T-helper 2 cell (primary cell): ENCODE measurements at places on chromosomes 4 and X.

DNA sequence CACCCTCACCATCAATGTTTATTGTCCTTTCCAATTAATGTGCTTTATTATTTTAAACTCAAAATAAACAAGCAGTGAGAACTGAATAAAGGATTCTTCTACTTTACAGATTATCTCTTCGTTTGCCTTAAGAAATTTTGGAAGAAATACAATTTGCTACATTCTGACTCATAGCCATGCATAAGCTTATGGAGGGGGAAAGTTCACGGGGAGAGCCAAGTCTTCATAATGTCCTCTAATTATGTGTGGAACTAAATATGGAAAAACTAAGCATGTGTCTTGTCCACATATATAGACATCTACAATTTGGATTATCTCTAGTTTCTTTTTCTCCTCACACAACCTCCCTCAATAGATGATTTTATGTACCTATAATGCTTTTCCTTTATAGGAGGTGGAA lies 17.5 kb downstream of the CXCL13 start:
- DNase-seq = no peak

- no peak for DNase-seq
Measured at GRCh38 chr4:133464311-133464710, 315.2 kb downstream of the PCDH10 start.

- no peak for DNase-seq
Measured at GRCh38 chr4:26201120-26201519, 119.7 kb upstream of the RBPJ start.

- no peak for DNase-seq
Measured at GRCh38 chr4:47718696-47719095, 119.2 kb downstream of the CORIN start.

DNA sequence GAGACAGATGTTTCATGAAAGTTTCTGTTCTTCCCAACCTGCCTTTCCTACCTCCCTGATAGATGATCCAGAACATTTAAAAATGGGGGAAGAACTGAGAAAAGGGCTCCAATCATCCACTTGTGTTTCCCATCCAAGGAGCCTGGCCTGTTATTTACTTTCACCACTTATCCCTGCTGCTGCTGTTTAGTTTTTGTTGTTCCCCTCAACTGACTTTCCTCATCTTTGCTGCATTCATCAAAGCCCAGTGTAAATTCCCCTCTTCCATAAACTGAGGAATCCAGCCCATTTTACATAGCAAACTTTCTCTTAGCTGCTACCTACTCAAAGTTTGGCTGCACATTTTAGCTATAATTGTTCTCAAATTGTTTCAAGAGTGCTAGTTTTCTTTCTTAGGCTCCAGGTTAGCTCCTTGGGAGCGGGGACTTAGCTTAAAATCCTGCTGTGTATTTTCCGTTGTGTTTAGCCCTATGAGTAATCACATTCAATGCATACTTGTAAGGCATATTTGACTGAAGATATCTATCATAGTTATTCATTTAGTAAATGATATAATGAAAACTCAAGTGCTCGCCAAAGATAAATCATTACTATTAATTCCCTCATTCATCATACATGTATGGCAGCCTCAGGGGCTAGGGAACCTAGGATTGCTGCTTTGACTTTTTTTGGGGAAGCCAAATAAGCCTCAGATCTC lies 1.4 kb upstream of the PTPN13 start:
- DNase-seq = no peak

GRCh38 chrX:48714573-48714972 lies 18.0 kb downstream of the SUV39H1 start:
- DNase-seq = no peak

DNA sequence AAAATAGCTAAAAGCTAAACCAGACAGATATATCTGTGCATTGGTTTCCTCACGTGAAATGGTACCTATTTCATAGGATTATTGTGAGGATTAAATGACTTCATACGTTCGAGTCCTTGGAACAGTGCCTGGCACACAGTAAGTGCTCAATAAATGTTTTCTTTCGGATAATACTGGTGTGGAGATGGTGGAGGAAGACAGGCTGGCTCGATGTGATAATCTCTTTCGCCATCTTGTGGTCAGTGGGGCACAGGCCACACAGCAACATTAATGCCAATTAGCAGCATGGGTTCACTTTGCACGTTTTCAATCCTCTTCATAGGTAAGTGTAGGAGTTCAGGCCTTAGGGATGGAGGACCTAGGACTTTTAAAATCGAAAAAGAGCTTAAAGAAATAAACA lies 9.3 kb downstream of the PAGE4 start:
- DNase-seq = peak; percentile 1

GRCh38 chr4:113065629-113066028 lies 16.2 kb downstream of the ANK2 start:
- no peak for DNase-seq

- no peak for DNase-seq
Measured at GRCh38 chr4:127870688-127871087, 10.0 kb upstream of the PLK4 start.

DNA sequence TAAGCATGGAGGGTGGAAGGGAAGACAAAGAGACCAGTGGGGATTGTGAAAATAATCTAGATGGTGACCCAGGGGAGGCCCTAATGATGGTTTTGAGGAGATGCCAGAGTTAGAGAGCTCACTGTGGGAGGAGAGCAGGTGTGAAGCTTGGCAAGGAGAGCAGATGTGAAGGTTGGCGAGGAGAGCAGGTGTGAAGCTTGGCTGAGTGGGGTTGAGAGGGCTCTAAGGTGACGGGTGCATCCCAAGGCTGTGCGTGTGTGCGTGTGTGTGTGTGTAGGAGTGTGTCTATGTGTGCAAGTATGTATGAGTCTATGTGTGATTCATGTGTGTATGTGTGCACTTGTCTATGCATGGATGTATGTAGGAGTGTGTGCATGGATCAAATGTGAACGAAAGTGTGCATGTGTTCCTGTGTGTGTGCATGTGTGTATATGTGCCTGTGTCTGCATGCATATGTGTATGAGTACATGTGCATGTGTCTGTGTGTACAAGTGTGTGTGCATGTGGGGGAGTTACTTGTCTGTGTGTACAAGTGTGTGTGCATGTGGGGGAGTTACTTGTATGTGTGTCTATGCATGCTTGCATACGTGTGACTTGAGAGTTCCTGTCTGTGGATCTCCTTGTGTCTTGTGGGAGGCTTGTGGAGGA lies 72.0 kb downstream of the EVC start:
- DNase-seq = no peak

GRCh38 chrX:41528784-41529183 lies 81.6 kb downstream of the NYX start:
- DNase-seq = no peak

DNA sequence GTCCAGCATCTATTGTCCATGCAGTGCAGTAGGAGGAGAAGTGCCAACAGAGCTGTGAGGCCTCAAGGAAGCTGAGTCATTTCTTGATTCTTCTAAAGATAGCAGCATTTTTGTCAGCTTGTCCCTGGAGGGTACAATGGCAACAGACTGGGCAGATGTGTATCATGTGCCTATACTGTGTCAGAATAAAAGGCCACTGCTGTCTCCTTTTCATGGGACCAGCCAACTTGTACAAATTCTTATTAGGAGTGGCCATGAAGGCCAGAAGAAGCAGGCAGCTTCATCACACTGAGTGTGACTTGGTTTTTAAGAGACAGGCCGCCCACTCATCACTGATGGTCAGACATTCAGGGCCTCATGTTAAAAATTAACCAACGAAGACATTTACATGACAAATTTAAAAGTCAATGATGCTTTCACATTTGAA lies 185.0 kb upstream of the FAM241A start:
- no peak for DNase-seq

- no peak for DNase-seq
Measured at GRCh38 chr4:96652158-96652557, 812.3 kb downstream of the PDHA2 start.

- no peak for DNase-seq
Measured at GRCh38 chrX:135484641-135485289, 35.7 kb upstream of the INTS6L start.

DNA sequence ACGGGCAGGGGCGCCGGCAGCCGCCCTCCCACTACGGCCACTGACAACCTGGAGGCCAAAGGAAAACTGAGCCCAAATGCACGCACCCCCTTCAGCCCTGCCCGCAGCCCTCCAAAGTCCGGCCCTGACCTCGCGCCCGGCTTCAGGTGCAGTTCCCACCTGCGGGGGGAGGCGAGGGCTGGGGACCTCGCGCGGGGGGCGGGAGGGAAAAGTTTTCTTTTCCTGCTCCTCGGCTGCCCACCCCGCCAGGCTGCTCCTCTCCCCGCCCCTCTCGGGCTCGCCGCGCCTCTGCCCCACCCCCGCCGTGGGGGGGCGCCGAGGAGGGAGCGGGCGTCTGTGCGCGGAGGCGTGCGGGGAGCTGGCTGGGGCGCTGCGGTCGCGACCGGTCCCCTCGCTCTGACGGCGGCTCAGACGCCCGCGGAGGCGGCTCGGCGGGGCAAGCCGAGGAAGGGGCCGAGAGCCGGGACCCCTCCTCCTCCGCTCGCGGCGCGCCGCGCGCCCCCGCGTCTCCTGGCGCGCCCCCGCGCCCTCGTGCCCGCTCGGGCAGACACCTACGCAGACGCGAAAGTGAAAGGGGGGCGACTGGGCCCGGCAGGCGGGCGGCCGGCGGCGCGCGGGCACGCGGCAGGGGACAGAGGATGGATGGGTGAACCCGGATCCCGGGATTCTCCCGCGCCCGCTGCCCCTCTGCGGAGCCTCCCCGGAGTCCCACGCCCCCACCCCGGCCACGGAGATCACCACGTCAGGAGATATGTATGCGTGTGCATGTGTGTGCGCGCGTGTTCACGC lies 3.1 kb upstream of the NR3C2 start:
- DNase-seq = peak; percentile 67

- no peak for DNase-seq
Measured at GRCh38 chr4:117135634-117136354, 50.4 kb upstream of the TRAM1L1 start.

DNA sequence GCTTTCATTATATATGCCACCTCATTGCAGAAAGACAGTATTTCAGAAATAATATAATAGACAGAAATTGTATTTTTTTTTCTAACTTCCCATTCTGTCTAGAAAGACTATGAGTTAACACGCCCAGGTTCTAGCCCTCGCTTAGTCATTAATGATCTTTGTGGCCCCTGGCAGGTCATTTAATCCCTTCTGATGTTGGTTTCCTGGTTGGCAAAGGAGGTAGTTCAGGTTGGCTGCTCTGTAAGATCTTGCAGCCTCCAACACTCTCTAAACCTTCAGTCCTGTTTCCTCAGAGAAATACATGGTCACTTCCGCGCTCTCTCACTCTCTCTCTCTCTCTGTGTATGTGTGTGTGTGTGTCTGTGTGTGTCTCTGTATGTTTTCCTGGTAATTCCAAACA lies 156.3 kb upstream of the NOCT start:
- no peak for DNase-seq

GRCh38 chr4:99855678-99856077 lies 38.5 kb downstream of the LAMTOR3 start:
- no peak for DNase-seq

DNA sequence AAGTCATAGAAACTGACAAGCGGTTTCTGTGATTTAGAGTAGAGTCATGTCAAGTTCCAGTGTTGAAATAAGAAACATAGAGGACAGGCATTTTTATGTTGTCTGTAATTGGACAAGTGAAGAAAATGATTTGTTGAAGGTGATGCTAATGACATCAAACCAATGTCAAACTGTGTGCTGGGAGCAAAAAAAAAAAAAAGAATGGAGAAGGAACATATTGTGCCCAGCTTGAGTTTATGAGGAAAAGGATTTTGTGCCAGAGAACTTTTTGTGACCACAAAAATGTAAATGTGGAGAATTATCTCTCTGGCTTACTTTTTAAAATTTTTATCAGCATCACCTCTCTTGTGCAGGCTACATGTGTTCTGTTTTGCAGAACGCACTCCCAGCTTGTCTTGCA lies 495.7 kb downstream of the RAPGEF2 start:
- no peak for DNase-seq

DNA sequence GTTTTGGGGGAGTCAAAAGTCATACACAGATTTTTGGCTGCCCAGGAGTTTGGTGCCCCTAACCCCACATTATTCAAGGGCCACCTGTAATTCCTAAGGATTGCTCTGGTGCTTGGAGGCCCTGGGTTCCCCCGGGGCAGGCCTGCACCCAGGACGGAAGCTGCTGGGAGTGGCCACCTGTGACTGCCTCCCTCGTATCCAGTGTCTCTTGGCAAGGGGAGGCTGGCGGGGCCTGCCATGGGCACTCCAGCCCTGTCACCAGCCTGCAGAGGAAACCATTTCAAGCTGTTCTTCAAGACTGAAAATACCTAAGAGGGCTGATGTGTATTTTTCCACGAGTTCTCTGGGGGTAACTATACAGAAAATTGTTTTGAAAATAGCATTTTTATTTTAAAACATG lies 24.5 kb upstream of the GPR78 start:
- no peak for DNase-seq
